ENCODE measurements at places on chromosomes 6 and 20.

DNA sequence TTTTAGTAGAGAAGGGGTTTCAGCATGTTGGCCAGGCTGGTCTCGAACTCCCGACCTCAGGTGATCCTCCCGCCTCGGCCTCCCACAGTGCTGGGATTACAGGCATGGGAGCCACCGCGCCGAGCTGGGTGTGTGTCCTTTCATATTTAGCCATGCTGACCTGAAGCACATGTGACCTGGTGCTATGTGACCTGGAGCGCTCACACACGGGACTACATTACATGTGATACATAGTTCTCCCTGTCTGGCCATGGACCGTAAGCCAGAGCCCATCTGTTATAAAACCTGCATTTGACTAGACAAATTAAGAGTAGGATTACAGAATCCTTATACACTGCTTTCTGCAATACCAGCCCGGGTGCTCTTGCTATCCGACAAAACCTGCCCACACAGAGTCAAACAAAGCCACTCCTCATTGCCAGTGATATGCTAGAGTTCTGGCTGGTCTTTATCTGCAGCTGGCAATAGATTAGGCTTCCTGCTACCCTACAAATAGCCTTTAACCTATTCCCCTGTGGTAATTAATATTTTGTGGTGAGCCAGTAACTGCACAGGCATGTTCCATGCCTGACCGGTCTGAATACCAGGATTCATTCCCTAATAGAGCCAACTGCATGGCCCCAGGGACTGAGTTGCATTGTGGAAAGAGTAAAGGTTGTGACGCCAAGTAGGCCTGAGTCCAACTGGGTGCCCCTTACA is 26.3 kb upstream of the FAM50B start:
- no peak for DNase-seq

DNA sequence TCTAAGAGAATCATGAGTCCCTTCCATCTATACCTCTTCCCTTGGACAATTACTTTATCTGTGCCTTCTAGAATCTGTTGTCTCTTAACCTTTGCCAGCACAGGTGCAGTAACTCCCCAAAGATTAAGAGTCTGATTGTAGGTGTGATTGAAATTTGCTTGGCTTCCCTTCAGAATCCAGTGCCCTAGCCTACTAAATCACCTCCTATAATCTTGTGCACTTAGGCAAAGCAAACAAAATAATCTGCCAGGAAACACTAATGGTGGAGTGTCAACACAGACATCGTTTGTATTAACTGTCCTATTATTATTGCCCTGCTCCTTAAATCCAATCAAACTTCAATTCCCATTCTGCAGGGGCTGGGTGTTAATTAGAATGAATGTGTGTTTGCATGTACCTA is 28.0 kb downstream of the ID4 start:
- DNase-seq, result no peak

- DNase-seq, result no peak
These were observed 34.9 kb upstream of the GTSF1L start for GRCh38 chr20:43761386-43762340.

DNA sequence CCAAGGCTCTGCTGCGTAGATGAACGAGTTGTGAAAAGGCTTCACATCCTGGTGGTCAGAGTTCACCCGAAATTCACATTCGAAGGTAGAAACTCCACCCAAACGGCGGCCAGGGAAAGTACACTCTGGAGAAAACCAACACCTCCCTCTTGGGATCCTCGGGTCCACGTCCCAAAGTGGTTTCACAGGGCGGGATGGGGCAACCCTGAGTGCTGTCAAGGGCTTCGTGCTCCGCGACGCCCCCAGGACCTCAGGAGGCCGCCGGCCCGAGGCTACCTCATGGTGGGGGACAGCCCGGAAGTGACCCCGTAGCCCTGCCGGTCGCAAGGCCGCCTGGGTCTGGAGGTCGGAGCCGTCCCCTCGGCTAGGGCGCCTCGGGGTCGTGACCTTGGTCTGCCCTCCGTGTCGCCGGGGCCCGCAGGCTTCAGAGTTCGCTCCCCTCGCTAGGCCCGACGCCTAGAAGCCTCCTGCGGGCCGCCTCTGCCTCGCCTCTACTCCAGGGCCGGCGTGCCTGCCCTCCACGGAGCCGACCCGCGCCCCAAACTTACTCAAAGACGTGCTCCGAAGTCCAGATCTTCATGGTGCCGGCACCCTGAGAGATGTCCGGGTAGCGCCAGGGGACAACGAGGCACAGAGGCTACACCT is at the start of gene PRELID3B:
TSS of gene PRELID3B (minus strand) at position 636 of the 645 bp plus-strand sequence. CDS start at position 580, 56 bp downstream.
- DNase-seq, result no peak

DNA sequence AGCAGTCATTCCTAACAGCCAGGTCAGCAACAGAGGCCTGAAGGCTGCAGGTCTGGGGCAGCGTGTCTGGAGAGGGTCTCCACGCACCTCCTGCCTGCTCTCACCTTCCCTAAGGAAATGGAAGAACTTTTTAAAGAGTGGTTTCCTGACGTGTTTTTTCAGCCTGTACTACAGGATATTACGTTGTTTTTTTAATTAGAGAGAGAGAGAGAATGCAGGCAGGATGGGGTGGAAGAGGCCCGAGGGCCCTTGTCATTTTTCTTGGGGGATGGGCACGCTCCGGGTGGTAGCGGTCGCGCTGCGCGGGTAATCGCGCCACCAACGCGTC is 2.1 kb downstream of the DLL1 start:
- DNase-seq, result no peak

- no peak for DNase-seq
These were observed 78.4 kb upstream of the TMEM170B start for GRCh38 chr6:11459079-11459610.

GRCh38 chr6:108998485-108998884 is 96.2 kb downstream of the SESN1 start:
- no peak for DNase-seq

DNA sequence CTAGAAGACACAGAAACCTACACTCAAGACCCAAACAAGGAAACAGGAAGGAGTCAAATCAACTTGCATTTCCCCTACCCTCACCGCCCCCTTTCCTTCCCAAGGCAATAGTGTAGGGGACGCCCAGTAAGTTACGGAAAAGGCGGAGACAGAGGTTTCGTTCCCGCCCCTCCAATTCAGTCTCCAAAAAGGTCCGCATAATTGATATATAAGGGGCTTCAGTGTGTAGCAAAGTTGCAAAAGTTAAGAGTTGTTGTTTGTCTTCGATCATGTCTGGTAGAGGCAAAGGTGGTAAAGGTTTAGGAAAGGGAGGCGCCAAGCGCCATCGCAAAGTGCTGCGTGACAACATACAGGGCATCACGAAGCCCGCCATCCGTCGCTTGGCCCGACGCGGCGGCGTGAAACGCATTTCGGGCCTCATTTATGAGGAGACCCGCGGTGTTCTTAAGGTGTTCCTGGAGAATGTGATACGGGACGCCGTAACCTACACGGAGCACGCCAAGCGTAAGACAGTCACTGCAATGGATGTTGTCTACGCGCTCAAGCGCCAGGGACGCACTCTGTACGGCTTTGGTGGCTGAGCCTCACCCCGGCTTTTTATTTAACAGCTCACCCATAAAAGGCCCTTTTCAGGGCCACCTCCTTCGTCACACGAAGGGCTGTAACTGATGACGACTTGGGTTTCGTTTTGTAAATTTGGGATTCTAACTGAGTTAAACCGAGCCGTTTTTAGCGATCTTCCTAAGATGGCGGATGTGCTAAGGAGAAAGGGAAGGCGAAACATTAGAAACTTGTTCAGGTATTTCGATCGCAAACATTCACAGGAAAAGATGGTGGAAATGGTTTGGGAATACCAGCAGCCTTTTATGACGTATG is 124.6 kb upstream of the BTN3A2 start:
- DNase-seq, result peak; percentile 60

DNA sequence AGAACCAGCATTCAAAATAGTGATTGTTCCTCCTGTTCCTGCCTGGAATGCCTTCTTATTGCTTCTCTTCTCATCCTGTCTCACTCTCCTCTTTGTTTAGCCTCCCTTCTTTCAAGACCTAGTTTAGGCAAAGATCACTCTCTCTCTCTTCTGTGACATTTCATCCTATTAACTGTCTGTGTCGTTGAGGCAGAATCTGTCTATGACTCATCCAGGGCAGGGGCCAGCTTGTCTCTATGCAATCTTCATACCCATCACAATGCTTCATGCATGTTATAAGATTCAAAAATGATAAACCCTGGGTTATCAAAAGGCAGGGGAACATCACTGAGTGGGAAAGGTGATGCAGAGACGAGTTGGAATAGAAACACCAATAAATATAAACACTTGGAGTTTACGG is 32.2 kb upstream of the FOXA2 start:
- no peak for DNase-seq

- no peak for DNase-seq
These were observed 388.7 kb downstream of the ARHGAP18 start for GRCh38 chr6:129321303-129321702.

- no peak for DNase-seq
These were observed 1.2 kb downstream of the DNMT3B start for GRCh38 chr20:32763202-32764004.

GRCh38 chr6:1070085-1070521 is 241.8 kb upstream of the FOXQ1 start:
- no peak for DNase-seq

DNA sequence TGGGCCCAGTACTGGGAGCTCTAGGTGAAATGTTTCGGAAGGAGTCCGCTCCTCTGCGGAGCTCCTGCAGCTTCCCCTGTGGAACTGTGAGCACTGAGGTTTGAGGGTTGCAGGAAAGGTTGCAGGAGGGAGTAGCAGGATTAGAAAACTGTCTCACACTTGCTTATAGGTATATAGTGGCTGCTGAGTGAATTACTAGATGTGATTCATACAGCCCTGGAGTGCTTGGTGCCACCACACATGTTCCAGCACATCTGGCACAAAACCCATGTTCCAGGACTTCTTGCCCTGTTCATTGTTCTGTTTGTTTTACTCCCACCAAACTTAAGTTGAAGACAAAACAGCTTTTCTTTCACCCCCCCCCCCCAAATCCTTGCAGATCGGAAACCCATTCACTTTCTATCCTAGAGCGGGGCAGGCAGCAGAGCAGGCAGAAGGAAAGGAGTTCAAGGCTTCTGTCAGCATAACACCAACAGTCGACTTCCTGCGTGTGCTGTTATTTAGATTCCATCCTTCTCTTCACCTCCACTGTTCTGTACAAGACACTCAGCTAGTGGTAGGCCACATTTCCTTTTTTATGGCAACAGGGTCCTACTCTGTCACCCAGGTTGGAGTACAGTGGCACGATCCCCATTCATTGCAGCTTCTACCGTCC is 669 bp upstream of the PEX6 start:
- no peak for DNase-seq

GRCh38 chr20:52047811-52048764 is 143.5 kb downstream of the ZFP64 start:
- peak; percentile 10 for DNase-seq

DNA sequence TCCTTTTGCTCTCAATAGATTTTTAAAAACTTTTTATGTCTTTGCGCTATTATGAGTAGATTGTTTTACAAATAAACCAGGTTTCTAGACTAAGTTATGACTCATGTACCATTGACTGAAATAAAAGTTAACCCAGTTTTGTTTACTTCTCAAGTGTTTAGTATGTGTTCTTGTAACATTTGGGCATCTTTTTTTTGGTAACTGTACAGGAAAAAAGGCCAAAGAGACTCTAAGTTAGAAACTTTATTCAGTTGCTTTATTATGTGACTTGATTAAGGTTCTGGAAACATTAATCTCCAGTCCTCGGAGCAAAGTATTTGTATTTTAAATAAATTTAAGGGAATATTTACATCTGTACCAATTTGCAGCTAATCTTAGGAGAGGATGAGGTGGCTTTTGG is 2.9 kb downstream of the NKAIN2 start:
- DNase-seq, result no peak

DNA sequence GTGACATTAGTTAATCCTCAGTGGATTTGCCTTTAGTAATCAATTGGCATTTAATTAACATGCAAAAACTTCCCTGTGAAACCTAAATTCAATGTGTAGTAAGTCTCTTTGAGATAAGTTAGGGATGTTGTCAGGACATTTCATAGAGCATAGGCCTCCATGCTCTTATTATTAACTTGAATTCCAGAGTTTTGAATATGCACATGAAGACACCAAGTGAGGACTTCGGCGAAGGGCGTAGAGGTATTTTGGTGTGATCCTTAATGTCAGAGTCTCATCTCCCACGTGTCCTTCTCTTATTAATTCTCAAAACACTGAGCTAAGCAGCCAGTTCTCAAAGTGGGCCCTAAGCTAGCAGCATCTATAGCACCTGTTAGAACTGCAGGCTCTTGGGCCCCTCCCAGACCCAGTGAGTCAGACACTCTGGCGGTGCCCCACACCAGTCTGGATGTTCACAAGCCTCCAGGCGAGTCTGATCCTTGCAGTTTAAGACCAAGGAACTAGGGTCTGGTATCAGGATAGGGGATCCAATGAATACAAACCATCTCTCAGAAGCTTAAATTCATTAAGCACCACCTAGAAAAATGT is 292.1 kb downstream of the QKI start:
- no peak for DNase-seq

DNA sequence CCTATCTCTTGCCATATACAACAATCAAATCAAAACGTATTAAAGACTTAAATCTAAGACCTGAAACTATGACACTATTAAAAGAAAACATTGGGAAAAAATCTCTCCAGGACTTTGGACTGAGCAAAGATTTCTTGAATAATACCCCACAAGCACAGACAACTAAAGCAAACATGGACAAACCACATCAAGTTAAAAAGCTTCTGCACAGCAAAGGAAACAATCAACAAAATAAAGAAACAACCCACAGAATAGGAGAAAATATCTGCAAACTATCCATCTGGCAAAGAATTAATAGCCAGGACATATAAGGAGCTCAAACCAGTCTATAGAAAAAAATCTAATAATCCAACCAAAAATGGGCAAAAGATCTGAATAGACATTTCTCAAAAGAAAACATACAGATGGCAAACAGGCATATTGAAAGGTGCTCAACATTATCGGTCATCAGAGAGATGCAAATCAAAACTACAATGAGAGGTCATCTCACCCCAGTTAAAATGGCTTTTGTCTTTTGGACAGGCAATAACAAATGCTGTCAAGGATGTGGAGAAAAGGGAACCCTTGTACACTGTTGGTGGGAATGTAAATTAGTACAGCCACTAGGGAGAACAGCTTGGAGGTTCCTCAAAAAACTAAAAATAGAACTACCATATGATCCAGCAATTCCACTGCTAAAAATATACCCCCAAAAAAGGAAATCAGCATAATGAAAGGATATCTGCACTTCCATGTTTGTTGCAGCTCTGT is 76.2 kb downstream of the SNX5 start:
- no peak for DNase-seq

DNA sequence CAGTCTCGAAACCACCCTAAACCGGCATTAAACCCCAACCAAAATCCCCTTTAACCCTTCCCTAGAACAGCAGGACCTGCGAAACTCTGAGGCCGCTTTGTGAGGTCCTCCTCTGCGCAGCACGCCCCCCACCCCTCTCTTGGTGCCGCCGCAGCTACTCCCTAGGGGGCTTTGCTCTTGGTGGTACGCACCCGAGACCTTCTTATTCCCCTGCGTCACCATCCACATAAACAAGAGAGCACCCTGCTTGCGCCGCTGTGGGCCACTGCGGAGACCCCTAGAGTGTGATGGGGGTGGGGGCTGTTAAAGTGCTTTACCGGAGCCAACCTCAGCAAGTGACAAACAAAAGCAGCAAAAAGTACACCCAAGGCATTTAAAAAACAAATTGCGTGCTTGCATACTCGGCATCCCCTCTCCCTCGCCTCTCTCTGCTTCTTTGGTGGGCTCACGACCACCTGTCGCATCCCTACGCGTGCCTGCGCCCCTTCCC is 502 bp upstream of the GNAS start:
- DNase-seq, result no peak

Measured in stimulated activated CD4-positive, alpha-beta T cell treated with anti-CD3 and anti-CD28 coated beads, TNF-alpha, amount 100 ng/mL, for 48 hours (primary cell).